ENCODE measurements at places on chromosomes 2 and 18.
A peak's percentile ranks its signal among the peaks of the same experiment; 100 is the strongest.

- peaks cover 42% of the 10 kb centered on the region for H3K36me3 ChIP-seq
- DNase-seq: no peak
- H3K27me3 ChIP-seq: no peaks in the 10 kb centered on the region
- no peak overlapping the region for H3K4me3 ChIP-seq
- peaks cover 2% of the 10 kb centered on the region for H3K4me1 ChIP-seq
- H3K27ac ChIP-seq: no peak overlapping the region
Observed at GRCh38 chr2:43890855-43891254, 52.1 kb downstream of the ABCG8 start.

DNA sequence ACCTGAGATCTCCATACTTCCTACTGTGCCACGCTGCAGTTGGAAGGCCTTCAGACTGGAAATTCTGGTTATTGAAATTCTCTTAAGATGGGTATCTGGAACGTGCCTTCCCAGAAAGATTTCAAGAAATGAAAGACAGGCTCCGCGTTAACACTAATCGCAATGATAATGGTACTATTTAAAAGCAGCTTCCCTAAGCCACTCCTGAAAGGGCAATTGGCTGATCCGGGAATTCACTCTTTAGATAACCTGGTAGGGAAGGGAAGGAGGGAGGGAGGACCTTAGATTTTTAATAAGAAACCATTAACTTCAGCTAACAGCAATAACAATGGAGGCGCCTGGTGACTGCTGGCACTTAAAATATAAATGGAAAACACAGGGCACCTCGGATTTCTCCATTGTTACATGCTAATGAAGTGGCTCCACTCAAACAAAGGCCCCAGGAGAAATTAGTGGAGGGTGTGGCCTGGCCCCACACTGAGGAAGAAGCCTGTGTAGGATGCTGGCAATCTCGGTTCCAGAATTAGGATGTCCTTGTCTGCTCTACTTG, 22.5 kb upstream of the MTA3 start:
- no peak overlapping the region for H3K27ac ChIP-seq
- no peak overlapping the region for H3K4me3 ChIP-seq
- DNase-seq: no peak

DNA sequence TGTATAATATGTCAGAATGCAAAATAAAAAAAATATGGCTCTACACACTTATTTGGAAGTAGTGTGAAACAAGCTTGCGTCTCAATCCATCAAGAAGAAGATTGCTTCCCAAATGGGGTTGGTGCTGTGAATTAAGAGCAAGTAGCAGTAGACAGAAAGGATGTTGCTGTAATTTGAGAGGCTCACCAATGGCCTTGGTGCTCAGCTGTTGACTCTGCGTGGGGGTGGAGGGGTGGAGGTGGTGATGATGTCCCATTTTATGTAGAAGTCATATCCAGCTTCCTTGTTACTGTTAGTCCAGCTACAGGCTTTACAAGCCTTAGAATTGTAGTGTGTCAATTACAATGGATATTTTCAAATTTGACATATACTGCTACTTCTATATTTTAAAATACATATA, 223.4 kb upstream of the RND3 start:
- H3K27ac ChIP-seq: no peak overlapping the region
- peaks cover 2% of the 10 kb centered on the region for H3K4me1 ChIP-seq
- H3K27me3 ChIP-seq: no peaks in the 10 kb centered on the region
- no peak for DNase-seq

- no peaks in the 10 kb centered on the region for H3K4me1 ChIP-seq
- no peak overlapping the region for H3K4me3 ChIP-seq
- DNase-seq: no peak
- H3K36me3 ChIP-seq: no peaks in the 10 kb centered on the region
- no peaks in the 10 kb centered on the region for H3K27me3 ChIP-seq
Observed at GRCh38 chr18:56515522-56515921, 122.9 kb downstream of the TXNL1 start.

DNA sequence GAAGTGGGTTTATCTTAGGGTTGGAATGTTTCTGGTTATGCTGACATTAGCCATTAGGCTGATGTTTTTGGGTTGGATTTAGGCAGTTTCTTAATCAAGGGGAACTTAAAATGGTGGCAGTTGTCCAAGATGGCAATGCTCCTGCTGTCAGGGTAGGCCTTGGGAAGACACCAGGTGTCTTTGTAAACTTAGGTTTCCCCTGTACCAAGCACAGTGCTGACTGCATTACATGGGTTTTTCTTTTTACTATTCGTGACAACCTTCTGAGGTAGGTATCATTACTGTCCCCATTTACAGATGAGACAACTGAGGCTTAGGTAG, 528 bp upstream of the ATG16L1 start:
- H3K36me3 ChIP-seq: no peaks in the 10 kb centered on the region
- no peaks in the 10 kb centered on the region for H3K27me3 ChIP-seq
- H3K4me1 ChIP-seq: peaks cover 23% of the 10 kb centered on the region
- peak overlapping the region; percentile 89 for H3K4me3 ChIP-seq
- DNase-seq: no peak

- no peaks in the 10 kb centered on the region for H3K36me3 ChIP-seq
- H3K27me3 ChIP-seq: no peaks in the 10 kb centered on the region
- H3K27ac ChIP-seq: peak overlapping the region; percentile 83
- no peak overlapping the region for H3K4me3 ChIP-seq
- DNase-seq: no peak
Observed at GRCh38 chr2:133324150-133324561, 244.1 kb downstream of the NCKAP5 start.

- DNase-seq: no peak
- no peak overlapping the region for H3K27ac ChIP-seq
- no peaks in the 10 kb centered on the region for H3K27me3 ChIP-seq
- peaks cover 8% of the 10 kb centered on the region for H3K4me1 ChIP-seq
- H3K36me3 ChIP-seq: peaks cover 6% of the 10 kb centered on the region
- no peak overlapping the region for H3K4me3 ChIP-seq
Observed at GRCh38 chr2:236337465-236338325, 73.5 kb upstream of the ASB18 start.

GRCh38 chr2:9004338-9005204, 1.1 kb upstream of the MBOAT2 start:
- no peaks in the 10 kb centered on the region for H3K27me3 ChIP-seq
- no peaks in the 10 kb centered on the region for H3K36me3 ChIP-seq
- no peak for DNase-seq
- H3K27ac ChIP-seq: peak overlapping the region; percentile 66
- peaks cover 37% of the 10 kb centered on the region for H3K4me1 ChIP-seq

- no peak for DNase-seq
- H3K4me3 ChIP-seq: no peak overlapping the region
- peaks cover 26% of the 10 kb centered on the region for H3K4me1 ChIP-seq
- H3K36me3 ChIP-seq: no peaks in the 10 kb centered on the region
- H3K27me3 ChIP-seq: peaks cover 7% of the 10 kb centered on the region
Observed at GRCh38 chr2:71852141-71852711, 295.4 kb downstream of the CYP26B1 start.

GRCh38 chr18:31616586-31616985, 24.9 kb downstream of the TTR start:
- H3K27ac ChIP-seq: no peak overlapping the region
- H3K36me3 ChIP-seq: no peaks in the 10 kb centered on the region
- DNase-seq: no peak
- no peak overlapping the region for H3K4me3 ChIP-seq
- H3K4me1 ChIP-seq: peaks cover 5% of the 10 kb centered on the region

- H3K36me3 ChIP-seq: peaks cover 6% of the 10 kb centered on the region
- H3K4me1 ChIP-seq: peaks cover 7% of the 10 kb centered on the region
- H3K4me3 ChIP-seq: no peak overlapping the region
- H3K27me3 ChIP-seq: no peaks in the 10 kb centered on the region
- DNase-seq: no peak
Observed at GRCh38 chr2:15177103-15177502, 384.0 kb downstream of the NBAS start.

- H3K4me3 ChIP-seq: no peak overlapping the region
- H3K4me1 ChIP-seq: peaks cover 59% of the 10 kb centered on the region
- DNase-seq: no peak
- no peaks in the 10 kb centered on the region for H3K27me3 ChIP-seq
- peak overlapping the region; percentile 94 for H3K27ac ChIP-seq
- H3K36me3 ChIP-seq: no peaks in the 10 kb centered on the region
Observed at GRCh38 chr18:55404832-55405465, 183.0 kb downstream of the TCF4 start.

DNA sequence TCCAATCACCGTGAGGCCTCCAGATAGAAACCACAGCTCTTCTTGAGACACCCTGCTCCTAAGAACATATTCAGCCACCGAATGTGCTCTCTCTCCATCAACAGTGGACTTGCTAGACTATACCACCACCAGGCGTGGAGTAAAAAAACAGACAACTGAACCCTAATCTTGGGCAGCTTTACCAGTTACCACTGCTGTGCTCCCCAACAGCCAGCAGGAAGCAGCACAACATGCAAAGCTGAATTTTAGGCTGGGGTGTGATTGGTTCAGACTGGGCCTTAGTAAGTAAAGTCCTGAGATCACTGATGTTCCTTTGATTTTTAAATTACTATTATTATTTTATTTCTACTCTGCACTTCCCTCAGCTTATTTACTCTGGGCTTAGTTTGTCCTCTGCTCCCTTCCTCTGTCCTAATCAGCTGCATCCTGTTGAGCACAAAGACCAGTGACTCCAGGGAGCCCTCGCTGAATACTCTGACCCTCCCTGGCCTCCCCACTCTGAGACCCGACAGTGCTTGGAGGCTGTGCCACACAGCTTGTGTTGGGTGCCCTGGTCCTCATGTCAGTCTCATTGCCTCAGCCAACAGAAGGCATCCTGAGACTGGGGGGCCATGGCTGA, 21.9 kb downstream of the MRPL35 start:
- H3K27me3 ChIP-seq: no peaks in the 10 kb centered on the region
- H3K27ac ChIP-seq: no peak overlapping the region
- no peak for DNase-seq
- H3K36me3 ChIP-seq: no peaks in the 10 kb centered on the region

DNA sequence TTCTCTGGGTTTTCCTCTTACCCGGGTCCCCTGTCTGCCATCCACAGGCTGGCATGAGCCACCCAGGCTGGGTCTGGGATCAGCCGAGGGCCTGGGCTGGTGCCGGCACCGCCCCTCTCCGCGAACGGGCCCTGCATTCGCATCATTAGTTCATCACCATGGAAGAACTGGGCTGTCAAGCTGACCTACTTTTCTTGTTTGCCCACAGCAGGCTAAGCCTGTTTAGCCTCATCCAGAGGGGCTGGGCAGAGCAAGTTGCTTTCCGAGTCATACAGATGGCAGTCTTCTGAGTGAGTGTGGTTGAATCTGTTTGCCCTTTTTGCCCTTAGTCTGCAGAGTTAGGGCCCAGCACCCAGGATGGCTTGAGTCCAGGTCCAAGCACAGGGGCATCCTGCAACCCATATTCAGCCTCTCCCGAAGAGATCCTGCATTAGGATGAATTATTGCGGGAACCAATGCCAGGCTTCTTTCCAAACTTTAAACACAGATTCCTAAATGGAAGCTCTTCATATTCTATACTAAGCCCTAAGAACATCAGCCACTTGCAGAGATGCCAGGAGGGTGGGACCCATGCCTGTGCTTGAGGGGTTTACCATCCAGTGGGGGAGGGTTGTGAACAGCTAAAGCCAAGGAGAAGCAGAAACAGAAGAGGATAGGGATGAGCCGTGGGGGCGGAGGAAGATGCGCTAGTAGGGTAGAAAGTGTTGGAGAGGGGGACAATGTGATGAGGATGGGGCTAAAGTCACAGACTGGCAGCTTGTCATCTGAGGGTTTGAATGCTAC, 68.0 kb downstream of the NPAS2 start:
- H3K36me3 ChIP-seq: peaks cover 4% of the 10 kb centered on the region
- peaks cover 24% of the 10 kb centered on the region for H3K4me1 ChIP-seq
- no peaks in the 10 kb centered on the region for H3K27me3 ChIP-seq
- no peak overlapping the region for H3K27ac ChIP-seq

- no peak for DNase-seq
- peaks cover 8% of the 10 kb centered on the region for H3K4me1 ChIP-seq
- H3K27me3 ChIP-seq: peaks cover 19% of the 10 kb centered on the region
- H3K36me3 ChIP-seq: peaks cover 2% of the 10 kb centered on the region
- no peak overlapping the region for H3K4me3 ChIP-seq
Observed at GRCh38 chr2:105417857-105418436, 19.1 kb upstream of the FHL2 start.

- peaks cover 43% of the 10 kb centered on the region for H3K4me1 ChIP-seq
- DNase-seq: no peak
- H3K36me3 ChIP-seq: no peaks in the 10 kb centered on the region
- H3K27me3 ChIP-seq: no peaks in the 10 kb centered on the region
Observed at GRCh38 chr18:63316612-63317555, 2.7 kb downstream of the BCL2 start.

DNA sequence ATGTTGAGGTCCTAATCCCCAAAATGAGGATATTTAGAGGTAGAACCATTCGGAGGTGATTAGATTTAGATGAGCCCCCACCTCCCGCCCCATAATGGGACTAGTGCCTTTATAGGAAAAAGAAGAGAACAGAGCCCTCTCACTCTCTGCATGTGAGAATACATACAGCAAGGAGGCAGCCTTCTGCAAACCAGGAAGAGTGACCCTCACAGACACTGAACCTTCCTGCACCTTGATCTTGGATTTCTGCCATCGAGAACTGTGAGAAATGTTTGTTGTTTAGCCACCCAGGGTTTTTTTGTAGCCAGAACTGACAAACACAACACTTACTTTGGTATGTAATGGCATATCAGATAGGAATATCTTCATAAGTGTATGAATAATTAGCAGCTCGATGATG, 83.7 kb downstream of the XIRP2 start:
- H3K4me1 ChIP-seq: peaks cover 6% of the 10 kb centered on the region
- no peaks in the 10 kb centered on the region for H3K36me3 ChIP-seq
- H3K4me3 ChIP-seq: no peak overlapping the region
- H3K27ac ChIP-seq: no peak overlapping the region
- DNase-seq: no peak

- H3K4me3 ChIP-seq: no peak overlapping the region
- H3K27ac ChIP-seq: no peak overlapping the region
- H3K36me3 ChIP-seq: no peaks in the 10 kb centered on the region
- H3K27me3 ChIP-seq: no peaks in the 10 kb centered on the region
- H3K4me1 ChIP-seq: peaks cover 2% of the 10 kb centered on the region
- no peak for DNase-seq
Observed at GRCh38 chr2:186060744-186061440, 322.3 kb downstream of the FSIP2 start.

GRCh38 chr2:121588357-121588756, 57.7 kb downstream of the RNU4ATAC start:
- H3K27me3 ChIP-seq: no peaks in the 10 kb centered on the region
- no peak for DNase-seq
- H3K4me3 ChIP-seq: no peak overlapping the region

GRCh38 chr2:60958361-60958760, 59.2 kb upstream of the PEX13 start:
- peak overlapping the region; percentile 62 for H3K27ac ChIP-seq
- peaks cover 18% of the 10 kb centered on the region for H3K4me1 ChIP-seq
- no peak overlapping the region for H3K4me3 ChIP-seq
- no peaks in the 10 kb centered on the region for H3K27me3 ChIP-seq
- peaks cover 3% of the 10 kb centered on the region for H3K36me3 ChIP-seq
- no peak for DNase-seq

DNA sequence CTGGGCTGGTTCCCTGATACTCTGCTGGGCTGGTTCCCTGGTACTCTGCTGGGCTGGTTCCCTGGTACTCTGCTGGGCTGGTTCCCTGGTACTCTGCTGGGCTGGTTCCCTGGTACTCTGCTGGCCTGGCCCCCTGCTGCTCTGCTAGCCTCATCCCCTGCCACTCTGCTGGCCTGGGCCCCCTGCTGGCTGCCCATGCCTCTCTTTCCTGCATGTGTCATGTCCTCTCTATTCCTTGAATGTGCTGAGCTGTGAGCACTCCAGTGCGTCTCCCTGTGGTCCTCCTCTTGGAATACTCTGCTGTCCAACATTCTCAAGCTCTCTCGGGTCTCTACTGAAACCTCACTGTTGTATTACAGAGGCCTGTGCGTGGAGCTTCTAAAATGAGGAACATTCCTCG, 216.3 kb downstream of the RNF144A start:
- no peak for DNase-seq
- no peak overlapping the region for H3K4me3 ChIP-seq
- H3K36me3 ChIP-seq: no peaks in the 10 kb centered on the region
- no peak overlapping the region for H3K27ac ChIP-seq
- H3K4me1 ChIP-seq: peaks cover 5% of the 10 kb centered on the region

Measured in chondrocyte (in vitro differentiated cells).